ENCODE measurements at places on chromosomes 4 and X. TPM values are rescaled to one million over a fixed set of nuclear protein-coding genes. Genes with fewer than 3 reads are reported as not detected.

Gene ZNF157
- 0.24 TPM for total RNA-seq

Gene NFKB1
- total RNA-seq = 41.4 TPM

Gene ANAPC10
- total RNA-seq = 23.5 TPM

Gene RASSF6
- 1.2 TPM for total RNA-seq

Gene FOXP3
- total RNA-seq = 0.11 TPM

Gene RPS6KA6
- 3.2 TPM for total RNA-seq

Gene ODAM
- not detected for total RNA-seq

Gene SPARCL1
- not detected for total RNA-seq

Gene PCSK1N
- total RNA-seq = 0.53 TPM

Gene MAPK10
- 5.9 TPM for total RNA-seq

Gene ENOPH1
- total RNA-seq = 53.8 TPM

Gene GAGE12J
- total RNA-seq = not detected

Gene SLITRK4
- total RNA-seq = not detected

Gene NLGN4X
- 0.04 TPM for total RNA-seq

Gene CRLF2
- not detected for total RNA-seq

Gene GPM6B
- 0.17 TPM for total RNA-seq

Gene TIGD4
- 0.18 TPM for total RNA-seq

Gene TREX2
- 0.74 TPM for total RNA-seq

Gene TLR6
- 0.53 TPM for total RNA-seq

Gene CENPVL1
- total RNA-seq = not detected

Gene GPRASP1
- total RNA-seq = 0.46 TPM

Gene GPRASP2
- 9.1 TPM for total RNA-seq

Gene SPRY1
- 2.8 TPM for total RNA-seq

Gene TCEAL7
- total RNA-seq = 6.5 TPM

Gene SRPK3
- total RNA-seq = 0.04 TPM

Gene CWH43
- 10.2 TPM for total RNA-seq

Gene HSFX2
- not detected for total RNA-seq

Gene TEX13D
- not detected for total RNA-seq

Gene GNRHR
- not detected for total RNA-seq

Gene USP17L19
- not detected for total RNA-seq
